ENCODE measurements at places on chromosomes 5 and 9. TPM values are rescaled to one million over a fixed set of nuclear protein-coding genes. Genes with fewer than 3 reads are reported as not detected.
A peak's percentile ranks its signal among the peaks of the same experiment; 100 is the strongest.

The TRUB2 gene
- total RNA-seq, result 17.6 TPM

The IFNB1 gene
- 1.6 TPM for total RNA-seq

DNA sequence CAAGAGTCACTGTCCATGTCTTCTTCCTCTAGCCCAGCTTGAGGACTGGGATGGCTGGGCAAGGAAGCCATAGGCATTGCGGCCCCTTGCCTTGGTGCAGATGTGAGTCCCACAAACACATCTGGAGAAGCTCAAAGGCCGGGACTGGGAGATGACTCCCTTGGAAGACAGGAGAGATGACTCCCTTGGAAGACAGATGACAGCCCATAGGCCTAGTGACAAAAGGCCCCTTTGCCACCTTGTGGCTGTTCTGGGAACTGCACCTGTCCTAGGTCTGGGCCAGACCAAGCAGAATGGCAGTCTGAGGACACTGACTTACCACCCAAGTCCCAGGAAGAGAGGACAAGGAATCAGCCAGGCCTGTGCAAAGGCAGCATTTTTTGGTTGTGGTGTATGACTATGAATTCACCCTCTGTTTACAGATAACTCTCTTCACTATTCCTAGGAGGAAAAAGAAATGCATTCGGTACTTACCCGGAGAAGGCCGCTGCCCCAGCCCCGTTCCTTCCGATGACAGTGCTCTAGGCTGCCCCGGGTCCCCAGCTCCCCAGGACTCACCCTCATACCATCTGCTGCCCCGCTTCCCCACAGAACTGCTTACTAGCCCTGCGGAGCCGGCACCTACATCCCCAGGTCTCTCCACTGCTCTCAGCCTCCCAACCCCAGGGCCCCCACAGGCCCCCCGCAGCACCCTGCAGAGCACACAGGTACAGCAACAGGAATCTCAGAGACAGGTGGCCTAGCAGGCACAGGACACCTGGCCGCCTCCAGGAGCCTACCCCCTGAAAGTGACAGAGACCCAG is 30.8 kb downstream of the SKP1 start:
- peak; percentile 84 for DNase-seq

GRCh38 chr5:10454591-10455276 is 13.1 kb downstream of the ROPN1L start:
- DNase-seq, result no peak

DNA sequence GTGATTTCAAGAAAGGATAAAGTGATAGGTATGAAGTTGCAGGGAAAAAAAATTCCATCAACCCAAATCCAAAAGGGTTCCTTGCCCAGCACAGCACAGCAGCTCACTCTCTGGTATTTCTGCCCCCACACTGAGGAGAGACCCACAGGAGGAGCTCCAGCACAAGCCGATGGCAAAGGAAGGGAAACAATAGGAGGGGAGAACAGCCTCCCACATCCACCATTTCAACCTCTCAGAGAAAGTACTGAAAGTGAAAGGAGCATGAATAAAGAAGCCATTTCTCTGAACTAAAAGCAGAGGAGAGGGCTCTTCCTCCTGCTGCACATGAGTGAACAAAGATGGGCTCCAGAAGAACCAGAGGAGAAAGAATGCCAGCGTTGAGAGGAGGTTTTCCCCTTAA is 54.9 kb upstream of the ZSWIM6 start:
- peak; percentile 15 for DNase-seq

DNA sequence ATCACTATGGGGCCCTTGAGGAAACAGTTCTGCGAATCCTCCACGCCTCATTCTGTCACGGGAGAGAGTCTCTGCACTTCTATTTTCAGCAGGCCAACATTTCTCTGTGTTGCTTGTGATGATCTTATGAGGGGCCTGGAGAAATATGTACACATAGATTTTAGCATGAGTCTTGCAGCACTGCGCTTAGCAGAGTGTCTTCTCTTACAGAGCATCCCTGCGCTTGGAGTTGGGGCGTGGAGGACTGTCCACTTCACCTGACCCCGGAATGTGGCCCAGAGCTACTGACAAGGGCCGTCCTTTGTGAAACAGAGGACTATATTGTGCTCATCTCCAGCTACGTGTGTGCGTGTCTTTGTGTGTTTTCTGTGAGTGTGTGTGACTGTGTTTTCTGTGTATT is 428.2 kb upstream of the IRX4 start:
- DNase-seq, result no peak

- no peak for DNase-seq
Measured at GRCh38 chr9:119083673-119084072, 285.6 kb downstream of the BRINP1 start.

GRCh38 chr5:90549729-90550275 is 8.8 kb upstream of the ADGRV1 start:
- DNase-seq, result no peak
